ENCODE measurements at places on chromosomes 7 and 10. TPM values are rescaled to one million over a fixed set of nuclear protein-coding genes. Genes with fewer than 3 reads are reported as not detected.

- peak; percentile 38 for DNase-seq
Measured at GRCh38 chr10:50431133-50431532, 179.8 kb upstream of the ASAH2 start.

Gene FBXO24
- 0.49 TPM for total RNA-seq

- DNase-seq, result no peak
Measured at GRCh38 chr10:44950326-44951225, 9.0 kb upstream of the RASSF4 start.

DNA sequence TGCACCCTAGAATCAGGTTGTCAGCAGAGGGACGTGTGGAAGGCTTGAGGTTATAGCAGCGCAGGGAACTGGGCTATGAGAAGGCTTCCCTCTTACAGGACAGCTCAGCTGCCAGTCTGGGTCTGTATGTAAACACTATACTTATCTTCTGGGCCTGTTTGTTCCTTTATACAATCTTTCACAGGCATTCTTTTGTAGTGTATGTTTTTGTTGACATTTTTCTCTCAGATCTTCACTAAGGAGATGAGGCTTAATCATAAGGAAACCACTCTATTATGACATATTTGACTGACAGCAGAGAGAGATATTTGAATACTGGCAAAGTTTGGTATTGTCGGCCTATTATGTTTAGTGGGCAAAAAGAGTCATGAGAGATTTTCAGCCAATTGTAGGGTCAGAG, 929 bp downstream of the GBF1 start:
- DNase-seq, result no peak

- no peak for DNase-seq
Measured at GRCh38 chr10:47356708-47357107, 8.5 kb downstream of the RBP3 start.

Gene HOGA1
- 0.78 TPM for total RNA-seq

Gene CPA2
- total RNA-seq, result not detected

GRCh38 chr10:71281646-71282322, 37.3 kb upstream of the SLC29A3 start:
- DNase-seq, result no peak

DNA sequence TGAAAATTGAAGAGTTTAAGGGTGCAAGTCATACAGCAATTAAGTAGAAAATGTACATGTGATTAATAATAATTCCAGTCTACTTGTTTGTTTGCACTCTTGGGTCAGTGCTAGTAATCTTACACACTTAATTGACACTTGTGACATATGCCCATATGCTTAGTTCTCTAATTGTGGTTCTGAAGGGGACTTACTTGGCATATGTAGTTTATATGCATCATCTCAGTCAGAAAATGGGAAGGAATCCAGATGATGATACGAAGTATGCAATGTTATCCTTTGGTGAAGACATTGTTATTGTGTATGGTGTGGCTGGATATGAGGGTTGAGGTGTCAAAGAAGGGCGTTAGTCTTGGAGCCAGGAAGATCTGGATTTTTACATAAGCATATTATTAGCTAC, 193.5 kb upstream of the HDAC9 start:
- no peak for DNase-seq

- DNase-seq, result no peak
Measured at GRCh38 chr7:21094589-21094988, 307.9 kb upstream of the SP8 start.

GRCh38 chr7:960269-960871, 5.9 kb upstream of the ADAP1 start:
- no peak for DNase-seq

- no peak for DNase-seq
Measured at GRCh38 chr10:133455611-133456031, 1.9 kb downstream of the SCART1 start.

Gene CDH23
- not detected for total RNA-seq

Gene PGAM2
- 0.78 TPM for total RNA-seq

Gene CCDC172
- total RNA-seq, result not detected

- no peak for DNase-seq
Measured at GRCh38 chr7:2198206-2198605, 34.5 kb downstream of the MAD1L1 start.

Gene GRID2IP
- total RNA-seq, result not detected

Gene FAM25C
- total RNA-seq, result not detected

DNA sequence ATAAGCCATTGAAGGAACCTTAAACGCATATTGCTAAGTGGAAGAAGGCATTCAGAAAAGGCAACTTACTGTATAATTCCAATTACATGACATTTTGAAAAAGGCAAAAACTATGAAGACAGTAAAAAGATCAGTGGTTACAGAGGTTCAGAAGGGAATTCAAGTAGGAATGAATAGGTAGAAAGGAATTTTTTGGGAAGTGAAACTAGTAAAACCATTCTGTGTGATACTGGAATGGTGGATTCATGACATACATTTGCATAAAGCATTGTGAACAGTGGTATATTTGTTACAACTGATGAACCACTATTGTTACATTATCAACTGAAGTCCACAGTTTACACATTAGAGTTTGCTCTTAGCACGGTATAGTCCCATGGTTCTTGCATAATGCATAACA, 114.2 kb upstream of the GPR22 start:
- peak; percentile 35 for DNase-seq

Gene AQP1
- total RNA-seq, result 70.4 TPM

DNA sequence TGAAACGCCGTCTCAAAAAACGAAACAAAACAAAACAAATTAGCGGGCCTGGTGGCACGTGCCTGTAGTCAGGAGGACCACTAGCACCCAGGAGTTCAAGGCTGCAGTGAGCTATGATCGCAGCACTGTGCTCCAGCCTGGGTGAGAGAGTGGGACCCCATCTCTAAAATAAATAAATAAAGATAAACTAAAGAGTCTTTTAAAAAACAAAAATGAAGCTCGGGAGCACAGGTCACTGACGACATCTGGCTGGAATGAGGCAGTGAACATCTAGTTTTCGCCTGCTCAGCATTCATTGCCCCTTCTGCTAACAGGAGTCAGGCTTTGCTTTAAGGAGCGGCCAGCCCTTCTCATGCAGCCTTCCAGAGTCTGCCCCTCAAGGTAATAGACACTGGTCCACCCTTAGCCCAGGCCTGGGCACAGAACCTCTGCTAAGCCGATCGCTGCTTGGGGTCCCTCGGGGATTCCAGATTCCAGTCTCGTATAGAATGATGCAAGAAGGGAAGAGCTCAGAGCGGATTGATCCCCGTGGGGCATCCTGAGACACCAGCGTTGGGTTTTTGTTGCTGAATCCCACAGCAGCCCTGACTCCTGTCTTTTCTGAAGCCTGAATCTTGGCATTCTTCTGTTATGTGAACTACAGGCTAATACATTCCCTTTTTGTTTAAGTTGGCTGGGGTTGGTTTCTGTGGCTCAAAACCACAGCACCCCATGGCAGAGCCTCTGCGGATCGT, 14.2 kb upstream of the FOXK1 start:
- DNase-seq, result peak; percentile 62

Gene PDE1C
- total RNA-seq, result 19.1 TPM

Gene TAF3
- 2.5 TPM for total RNA-seq

DNA sequence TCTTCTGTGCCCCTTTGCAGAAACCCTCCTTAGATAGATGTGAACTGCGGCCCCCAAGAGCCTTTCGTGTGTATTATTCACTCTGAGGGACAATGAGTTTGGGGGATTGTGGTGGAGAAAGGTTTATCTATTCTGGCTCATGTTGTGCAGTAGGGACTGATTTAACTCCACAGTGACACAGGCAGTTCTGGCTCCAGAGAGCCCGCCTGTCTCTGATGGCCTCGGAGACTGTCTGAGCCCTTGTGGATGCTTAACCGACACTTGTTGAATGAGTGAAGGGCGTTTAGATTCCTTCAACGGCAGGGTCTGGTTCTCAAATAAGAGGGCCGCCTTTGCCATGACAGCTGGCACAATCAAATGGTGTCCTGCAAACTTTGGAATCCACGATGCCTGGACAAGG, 5.8 kb downstream of the NPTX2 start:
- no peak for DNase-seq

GRCh38 chr10:117363028-117363427, 12.2 kb downstream of the PDZD8 start:
- peak; percentile 49 for DNase-seq

DNA sequence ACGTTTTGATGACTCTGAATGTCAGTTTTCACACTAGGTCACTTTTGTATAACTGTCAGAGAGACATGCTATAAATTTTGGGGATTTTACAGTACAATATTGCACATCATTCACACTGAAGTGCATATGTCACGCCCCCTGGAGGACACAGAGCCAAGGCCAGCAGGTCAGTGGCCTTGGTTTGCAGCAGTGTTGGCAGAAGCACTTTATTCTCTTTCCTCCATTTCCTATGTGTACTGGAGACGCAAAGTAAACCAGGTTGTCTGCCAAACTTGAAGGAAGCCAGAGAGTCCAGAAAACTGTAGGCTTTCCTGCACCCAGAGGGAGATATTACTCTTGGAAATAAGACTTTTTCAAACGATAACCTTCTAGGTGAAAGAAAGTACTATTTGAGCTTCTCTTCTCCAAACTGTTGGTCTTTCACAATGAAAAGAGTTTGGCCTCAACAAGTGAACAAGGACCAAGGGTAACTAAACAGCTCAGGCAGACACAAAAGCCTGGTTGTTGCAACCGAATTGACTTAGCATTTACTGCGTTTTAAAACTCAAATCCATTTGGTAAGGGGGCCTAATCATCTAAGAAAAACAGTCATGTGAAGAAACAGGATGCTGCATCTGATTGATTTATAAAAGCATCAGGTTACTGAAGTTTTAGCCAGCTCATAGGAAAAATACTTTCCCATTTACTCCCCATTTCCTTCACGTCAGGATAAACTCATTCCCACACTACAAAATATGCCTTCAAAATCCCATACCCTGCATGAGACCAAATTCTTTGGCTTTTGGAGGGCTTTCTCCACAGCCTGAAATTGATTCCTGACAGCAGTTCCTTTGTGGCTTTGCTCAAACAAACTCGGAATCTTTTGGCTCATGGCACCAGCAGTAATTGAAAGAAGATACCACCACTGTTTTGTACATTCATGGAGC, 83.0 kb upstream of the SEC61G start:
- peak; percentile 48 for DNase-seq

DNA sequence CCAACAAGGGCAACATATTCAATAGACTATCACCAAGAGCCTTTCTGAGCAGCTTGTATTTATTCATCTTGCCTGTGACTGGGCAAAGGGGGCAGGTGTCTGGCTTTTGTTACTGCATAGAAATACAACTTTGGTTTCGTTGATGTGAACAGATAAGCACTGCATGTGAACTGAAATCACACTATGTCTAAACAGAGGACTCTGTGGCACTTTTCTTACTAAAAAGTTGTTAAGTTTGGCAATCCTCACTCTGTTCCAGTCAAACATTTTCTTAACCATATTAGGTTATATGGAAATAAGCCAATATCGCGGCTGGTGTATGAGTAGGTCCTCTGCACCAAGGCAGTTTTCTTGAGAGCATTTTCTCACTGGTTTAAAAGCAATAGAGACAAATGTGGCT, 48.5 kb downstream of the CALD1 start:
- DNase-seq, result peak; percentile 86

DNA sequence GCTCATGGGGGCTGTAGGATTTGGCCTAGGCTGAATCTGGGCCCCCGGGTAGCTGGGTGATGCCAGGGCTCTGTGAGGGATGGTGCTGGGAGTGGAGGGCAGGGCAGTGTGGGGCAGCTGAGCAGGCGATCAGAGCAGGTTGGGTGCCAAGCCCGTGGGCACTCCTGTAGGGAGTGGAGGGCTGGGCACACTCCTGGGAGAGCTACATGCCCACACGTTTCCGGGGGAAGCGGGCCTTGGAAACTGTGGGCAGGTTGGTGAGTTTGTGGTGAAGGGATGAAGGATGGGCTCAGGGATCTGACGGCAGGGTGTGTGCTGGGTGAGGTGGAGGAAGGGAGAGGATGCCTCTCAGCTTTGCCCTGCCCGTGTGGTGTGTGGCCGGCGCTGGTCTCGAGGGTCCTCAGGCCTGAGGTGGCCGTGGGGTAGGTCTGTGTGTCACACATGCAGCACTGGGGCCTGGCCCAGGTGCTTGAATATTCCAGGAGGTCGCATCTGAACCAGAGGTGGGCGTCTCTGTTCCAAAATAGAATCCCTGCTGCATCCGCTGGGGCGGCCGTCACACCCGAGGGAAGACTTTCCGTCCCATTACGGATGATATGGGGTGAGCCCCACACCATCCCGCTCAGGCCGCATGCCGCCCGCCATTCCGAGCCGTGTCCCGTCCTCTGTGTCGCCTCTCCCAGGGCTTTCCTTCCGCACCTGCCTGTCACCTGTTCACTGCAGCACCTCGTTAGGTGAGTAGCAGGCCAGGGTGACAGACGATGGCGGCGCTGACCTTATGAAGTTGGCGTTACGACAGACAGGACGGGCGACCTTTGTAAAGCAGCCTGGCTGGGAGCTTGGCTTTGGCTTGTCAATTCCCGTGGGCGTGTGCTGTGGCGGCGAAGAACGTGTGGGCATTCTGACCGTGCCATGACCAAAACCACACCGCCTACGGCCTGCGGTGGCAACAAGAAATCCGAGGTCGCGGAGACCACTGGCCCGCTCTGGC, 143.6 kb downstream of the ACTR3B start:
- DNase-seq, result no peak

Gene GIMAP7
- total RNA-seq, result not detected

GRCh38 chr10:5234106-5234860, 37.6 kb downstream of the AKR1C4 start:
- DNase-seq, result peak; percentile 72

DNA sequence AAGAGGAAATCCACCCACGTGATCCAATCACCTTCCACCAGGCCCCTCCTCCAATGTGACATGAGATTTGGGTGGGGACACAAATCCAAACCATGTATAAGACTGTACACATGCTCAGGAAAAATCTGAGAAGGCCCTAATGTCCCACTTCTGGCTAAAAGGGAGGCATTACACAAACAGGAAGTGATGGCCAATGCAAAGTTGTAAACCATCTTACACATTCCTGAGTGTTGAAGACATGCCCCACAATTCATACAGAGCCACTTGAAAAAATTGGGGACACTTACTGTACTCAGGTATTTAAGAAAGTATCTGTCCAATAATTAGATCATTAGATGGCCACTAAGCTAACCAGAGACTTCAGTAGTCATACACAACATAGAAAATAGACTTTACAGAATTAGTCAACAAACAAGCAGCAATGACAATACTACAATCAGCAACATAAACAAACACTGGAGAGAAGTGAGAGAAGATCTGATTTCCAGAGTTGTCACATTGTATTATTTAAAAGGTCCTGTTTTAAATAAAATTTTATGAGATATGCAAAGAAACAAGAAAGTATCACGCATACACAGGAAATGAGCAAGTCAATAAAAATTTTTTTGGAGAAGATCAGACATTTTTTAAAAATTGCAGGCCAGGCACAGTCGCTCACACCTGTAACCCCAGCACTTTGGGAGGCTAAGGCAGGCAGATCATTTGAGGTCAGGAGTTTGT, 143.3 kb downstream of the DGKI start:
- no peak for DNase-seq

DNA sequence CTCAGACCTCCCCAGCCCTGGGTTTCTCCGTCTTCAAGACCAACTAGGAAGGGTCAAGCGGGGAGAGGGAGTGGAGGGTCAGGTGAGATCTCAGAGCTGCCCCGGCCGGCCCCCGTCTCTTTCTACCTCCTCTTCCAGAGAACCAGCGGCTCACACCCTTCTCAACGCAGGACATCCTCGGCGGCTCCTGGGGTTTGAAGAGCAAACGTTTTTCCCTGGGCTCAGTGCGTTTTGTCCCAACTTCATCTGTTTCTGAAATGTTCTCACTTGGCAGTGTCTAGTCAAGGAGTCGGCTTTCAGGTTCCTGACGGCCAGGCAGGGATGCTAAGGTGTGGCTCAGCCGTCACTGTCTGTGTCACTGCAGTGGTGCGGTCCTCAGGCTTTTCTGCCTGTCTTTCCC, 416.4 kb upstream of the FOXK1 start:
- DNase-seq, result no peak

GRCh38 chr10:70324951-70325781, 41.4 kb upstream of the NPFFR1 start:
- DNase-seq, result peak; percentile 24

GRCh38 chr7:120925392-120925791, 25.2 kb upstream of the ING3 start:
- peak; percentile 1 for DNase-seq
